Calu3 (cell line): ENCODE measurements at places on chromosomes 1 and 21. TPM values are rescaled to one million over a fixed set of nuclear protein-coding genes. Genes with fewer than 3 reads are reported as not detected.
A peak's percentile ranks its signal among the peaks of the same experiment; 100 is the strongest.

Gene GRIK3
- not detected in 2 replicates for total RNA-seq

Gene MR1
- total RNA-seq: 10.0 and 11.3 TPM in 2 replicates

Gene TFF1
- 0.76 TPM in 1 of 2 replicates, not detected in the other for total RNA-seq

GRCh38 chr1:14923727-14924452 is 229.7 kb upstream of the TMEM51 start:
- peak; percentile 30 for DNase-seq

DNA sequence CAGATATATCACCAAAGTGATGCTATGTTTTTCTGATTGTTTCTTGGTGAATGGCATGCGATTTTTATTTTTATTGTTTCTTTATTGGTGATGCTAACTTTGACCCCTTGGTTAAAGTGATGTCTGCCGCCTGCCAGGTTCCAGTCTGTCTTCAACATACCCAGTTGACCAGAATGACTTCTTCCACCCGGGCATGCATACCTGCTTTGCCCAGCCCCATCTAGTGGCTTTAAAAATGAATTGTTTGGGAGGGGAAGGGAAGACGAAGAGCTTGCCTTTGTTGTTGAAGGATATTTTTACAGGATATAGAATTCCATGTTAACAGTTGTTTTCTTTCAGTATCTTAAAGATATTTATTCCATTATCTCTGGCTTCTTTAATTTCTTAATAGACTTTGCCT is 65.1 kb downstream of the ATG4C start:
- no peak for DNase-seq

DNA sequence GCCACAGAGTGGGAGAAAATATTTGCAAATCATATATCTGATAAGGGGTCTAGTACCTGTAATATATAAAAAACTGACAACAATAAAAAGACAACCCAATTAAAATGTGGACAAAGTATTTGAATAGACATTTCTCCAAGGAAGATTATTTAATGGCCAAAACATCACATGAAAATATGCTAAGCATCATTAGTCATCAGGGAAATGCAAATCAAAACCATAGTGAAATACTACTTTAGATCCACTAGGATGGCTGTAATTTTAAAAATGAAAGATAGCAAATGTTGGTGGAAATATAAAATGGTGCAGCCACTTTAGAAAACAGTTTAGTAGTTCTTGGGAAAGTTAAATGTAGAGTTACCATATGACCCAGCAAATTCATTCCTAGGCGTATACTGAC is 118.7 kb upstream of the KIF26B start:
- no peak for DNase-seq

- no peak for DNase-seq
Observed at GRCh38 chr1:177053648-177054047, 110.9 kb downstream of the ASTN1 start.

- DNase-seq: no peak
Observed at GRCh38 chr1:66335859-66336640, 197.9 kb upstream of the SGIP1 start.

DNA sequence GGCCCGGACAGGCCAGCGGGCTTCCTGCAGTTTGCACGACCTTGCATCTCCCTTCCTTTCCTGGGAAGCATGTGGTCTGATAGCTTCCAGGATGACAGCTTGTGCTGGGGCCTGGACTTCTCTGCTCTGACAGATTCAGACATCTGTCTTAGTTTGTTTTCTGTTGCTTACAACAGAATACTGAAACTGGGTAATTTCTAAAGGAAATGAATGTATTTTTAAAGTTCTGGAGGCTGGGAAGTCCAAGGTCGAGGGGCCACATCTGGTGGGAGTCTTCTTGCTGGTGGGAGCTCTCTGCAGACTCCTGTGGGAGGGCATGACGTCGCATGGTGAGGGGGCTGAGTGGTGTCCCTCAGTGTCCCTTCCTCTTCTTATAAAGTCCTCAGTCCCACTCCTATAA is 35.3 kb upstream of the TENT5B start:
- no peak for DNase-seq

- DNase-seq: no peak
Observed at GRCh38 chr1:183212870-183213269, 26.8 kb downstream of the LAMC2 start.

GRCh38 chr1:172971241-172971640 is 79.5 kb downstream of the TNFSF18 start:
- DNase-seq: no peak

- no peak for DNase-seq
Observed at GRCh38 chr1:96416701-96417444, 304.7 kb upstream of the PTBP2 start.

- no peak for DNase-seq
Observed at GRCh38 chr1:93244298-93245069, 64.0 kb downstream of the CCDC18 start.
